ENCODE measurements at places on chromosomes 13 and 19. TPM values are rescaled to one million over a fixed set of nuclear protein-coding genes. Genes with fewer than 3 reads are reported as not detected.

GRCh38 chr13:112918266-112918665 is 50.7 kb upstream of the MCF2L start:
- DNase-seq, result no peak

- no peak for DNase-seq
Measured at GRCh38 chr19:40672573-40673299, 17.7 kb downstream of the NUMBL start.

GRCh38 chr13:22801402-22802003 is 379.3 kb upstream of the SGCG start:
- DNase-seq, result no peak

DNA sequence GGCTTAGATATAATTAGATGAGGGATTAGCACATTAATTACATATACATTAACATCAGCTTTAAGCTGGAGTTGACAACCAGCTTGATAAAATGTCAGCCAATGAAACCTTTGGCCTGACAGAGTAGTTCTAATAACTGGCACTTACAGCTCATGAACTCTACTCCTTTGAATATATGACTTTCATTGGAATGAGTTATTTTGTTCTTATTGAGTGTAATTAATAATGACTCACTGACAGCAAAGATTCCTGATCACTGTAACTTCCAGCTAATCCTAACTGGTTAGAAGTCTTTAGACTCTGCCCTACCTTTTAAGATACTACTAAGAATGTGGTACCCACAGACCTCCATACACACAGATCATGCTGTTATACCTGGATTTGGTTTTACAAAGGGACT is 41.0 kb downstream of the EFNB2 start:
- DNase-seq, result no peak

- peak; percentile 87 for DNase-seq
Measured at GRCh38 chr13:95099541-95099940, 201.7 kb downstream of the ABCC4 start.

DNA sequence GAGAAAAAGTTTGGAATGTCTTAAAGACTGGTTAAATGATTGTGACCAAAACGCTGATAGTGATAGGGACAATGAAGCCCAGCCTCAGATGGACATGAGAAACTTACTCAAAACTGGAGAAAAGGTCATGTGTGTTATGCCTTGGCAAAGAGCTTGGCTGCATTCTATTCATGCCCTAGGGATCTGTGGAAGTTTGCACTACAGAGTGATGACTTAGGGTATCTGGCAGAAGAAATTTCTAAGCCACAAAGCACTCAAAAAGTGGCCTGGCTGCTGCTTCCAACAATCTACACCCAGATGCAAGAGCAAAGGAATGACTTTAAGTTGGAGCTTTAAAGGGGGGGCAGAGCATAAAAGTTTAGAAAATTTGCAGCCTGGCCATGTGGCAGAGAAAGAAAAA is 521.3 kb downstream of the UQCRFS1 start:
- no peak for DNase-seq

DNA sequence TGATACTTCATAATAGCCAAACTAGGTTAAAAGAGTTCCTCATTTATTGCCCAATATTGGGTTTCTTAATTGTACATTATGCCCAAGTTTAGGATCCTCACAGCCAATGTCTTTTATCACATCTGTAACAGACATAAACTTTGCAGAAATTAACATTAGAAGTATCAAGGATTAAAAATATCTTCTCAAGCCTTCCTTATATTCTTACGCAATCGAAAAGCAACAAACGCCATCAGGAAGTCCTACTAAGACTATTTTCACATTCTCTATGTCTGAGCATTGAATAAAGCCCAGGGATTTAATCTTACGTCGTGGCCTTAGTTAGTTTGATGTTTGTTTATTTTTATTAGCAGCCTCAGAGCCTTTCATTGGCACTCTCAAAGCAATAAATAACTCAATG is 1660.4 kb upstream of the MIR17HG start:
- no peak for DNase-seq

GRCh38 chr13:75946536-75947284 is 310.6 kb downstream of the LMO7 start:
- no peak for DNase-seq

GRCh38 chr19:28823338-28823961 is 389.5 kb downstream of the UQCRFS1 start:
- DNase-seq, result peak; percentile 23

- no peak for DNase-seq
Measured at GRCh38 chr13:40317980-40318327, 348.5 kb downstream of the FOXO1 start.

- DNase-seq, result no peak
Measured at GRCh38 chr13:43876366-43876765, 3.2 kb downstream of the CCDC122 start.

DNA sequence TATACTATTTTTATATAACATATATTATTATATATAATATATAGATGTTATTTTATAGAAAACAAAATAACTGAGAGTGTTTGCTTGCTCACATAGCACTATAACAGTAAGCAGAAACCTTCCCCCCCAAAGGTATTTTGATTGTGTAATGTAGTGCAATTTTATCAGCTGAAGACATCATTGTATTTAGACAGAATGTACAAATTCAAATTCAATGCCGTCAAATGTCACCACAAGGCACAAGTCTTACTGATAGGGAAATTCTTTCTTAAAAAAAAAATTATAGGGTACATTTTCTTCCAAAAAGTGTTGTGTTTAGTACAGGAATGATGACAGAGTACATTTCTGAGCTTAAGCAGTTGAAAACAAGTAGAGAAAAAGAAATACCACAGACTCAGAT is 1147.1 kb upstream of the SPRY2 start:
- DNase-seq, result no peak

DNA sequence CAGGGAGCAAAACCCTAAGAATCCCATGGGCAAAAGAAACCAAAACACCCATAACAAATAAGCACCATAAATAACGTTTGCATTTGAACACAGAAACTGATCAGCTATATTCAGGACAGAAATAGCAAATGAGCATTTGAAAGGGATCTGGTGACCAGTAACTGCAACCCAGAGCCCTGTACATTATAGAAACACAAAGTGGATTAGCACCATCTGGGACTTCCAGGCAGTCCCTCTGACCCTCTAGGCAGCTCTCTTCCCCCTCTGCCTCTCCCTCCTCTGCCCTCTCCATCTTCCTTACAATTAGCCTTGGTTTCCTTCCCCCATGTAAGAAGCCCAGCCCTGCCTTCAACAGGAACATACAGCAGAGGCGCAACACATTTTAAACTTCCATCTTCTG is 215.0 kb downstream of the DCLK1 start:
- DNase-seq, result no peak

- peak; percentile 1 for DNase-seq
Measured at GRCh38 chr13:62320129-62321108, 904.8 kb upstream of the PCDH20 start.

DNA sequence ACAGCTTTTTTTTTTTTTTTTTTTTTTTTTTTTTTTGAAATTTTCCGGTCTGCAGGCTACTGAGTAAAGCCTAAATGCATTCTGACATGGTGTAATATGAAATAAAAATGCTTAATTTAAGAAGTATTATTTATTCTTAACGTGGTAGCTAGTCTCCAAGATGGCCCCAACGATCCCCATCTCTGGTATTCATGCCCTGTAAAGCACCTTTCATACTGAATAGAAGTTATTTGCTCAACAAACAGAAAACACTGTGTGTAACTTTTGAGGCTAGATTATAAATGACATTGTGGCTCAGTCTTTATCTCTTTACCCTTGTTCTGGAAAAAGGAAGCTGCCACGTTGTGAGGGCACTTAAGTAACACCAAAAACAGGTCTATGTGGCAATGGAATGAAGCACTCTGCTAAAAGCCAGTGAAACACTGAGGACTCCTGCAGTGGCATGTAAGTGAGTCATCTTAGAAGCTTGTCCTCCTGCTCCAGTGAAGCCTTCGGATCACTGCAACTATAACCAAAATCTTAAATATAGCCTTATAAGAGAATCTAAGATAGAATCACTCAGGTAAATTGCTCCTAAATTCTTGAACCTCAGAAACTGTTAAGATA is 128.7 kb downstream of the UGGT2 start:
- DNase-seq, result peak; percentile 37

- peak; percentile 15 for DNase-seq
Measured at GRCh38 chr13:32669030-32669646, 82.9 kb downstream of the PDS5B start.

DNA sequence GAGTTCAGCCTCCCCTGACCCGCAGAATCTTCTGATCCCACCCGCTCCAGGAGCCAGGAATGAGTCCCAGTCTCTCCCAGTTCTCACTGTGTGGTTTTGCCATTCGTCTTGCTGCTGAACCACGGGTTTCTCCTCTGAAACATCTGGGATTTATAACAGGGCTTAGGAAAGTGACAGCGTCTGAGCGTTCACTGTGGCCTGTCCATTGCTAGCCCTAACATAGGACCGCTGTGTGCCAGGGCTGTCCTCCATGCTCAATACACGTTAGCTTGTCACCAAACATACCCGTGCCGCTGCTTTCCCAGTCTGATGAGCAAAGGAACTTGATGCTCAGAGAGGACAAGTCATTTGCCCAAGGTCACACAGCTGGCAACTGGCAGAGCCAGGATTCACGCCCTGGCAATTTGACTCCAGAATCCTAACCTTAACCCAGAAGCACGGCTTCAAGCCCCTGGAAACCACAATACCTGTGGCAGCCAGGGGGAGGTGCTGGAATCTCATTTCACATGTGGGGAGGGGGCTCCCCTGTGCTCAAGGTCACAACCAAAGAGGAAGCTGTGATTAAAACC is 1.1 kb upstream of the APOE start:
- no peak for DNase-seq

- DNase-seq, result no peak
Measured at GRCh38 chr19:3285647-3286176, 61.3 kb downstream of the CELF5 start.

GRCh38 chr19:18894254-18895037 is 1.5 kb downstream of the CERS1 start:
- peak; percentile 48 for DNase-seq

DNA sequence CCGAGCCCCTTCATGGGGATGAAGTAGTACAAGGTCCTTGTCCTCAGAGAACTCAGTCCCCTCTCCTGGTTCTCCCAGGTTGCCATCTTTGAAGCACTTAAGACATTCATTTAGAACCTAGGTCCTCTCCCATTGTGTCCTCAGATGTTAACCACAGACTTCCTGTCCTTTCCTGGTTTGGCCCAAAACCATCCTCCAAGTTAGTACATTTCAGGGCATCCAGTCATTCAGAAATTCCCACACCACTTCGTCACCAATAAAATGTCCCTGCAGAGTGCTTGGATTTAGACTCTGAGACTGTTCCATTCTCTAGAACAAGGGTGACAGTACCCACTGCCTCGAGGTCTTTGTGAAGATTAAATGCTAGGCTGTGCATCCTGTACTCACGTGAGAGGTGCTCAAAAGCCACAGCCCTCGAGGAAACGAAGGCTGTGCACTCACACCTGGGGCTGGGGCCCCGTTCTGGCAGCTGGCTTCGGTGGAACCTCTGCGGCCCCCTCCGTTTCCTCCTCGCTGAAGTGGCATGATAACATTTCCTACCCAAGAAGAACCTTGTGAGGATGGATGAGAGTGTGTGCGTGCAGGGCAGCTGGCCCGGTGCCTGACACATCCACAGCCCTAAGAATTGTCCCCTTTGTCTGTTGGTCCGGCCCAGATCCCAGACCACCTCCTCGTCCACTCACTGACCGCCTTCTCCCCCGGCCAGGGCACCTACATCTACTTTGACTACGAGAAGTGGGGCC is 4.7 kb downstream of the LENG1 start:
- no peak for DNase-seq

DNA sequence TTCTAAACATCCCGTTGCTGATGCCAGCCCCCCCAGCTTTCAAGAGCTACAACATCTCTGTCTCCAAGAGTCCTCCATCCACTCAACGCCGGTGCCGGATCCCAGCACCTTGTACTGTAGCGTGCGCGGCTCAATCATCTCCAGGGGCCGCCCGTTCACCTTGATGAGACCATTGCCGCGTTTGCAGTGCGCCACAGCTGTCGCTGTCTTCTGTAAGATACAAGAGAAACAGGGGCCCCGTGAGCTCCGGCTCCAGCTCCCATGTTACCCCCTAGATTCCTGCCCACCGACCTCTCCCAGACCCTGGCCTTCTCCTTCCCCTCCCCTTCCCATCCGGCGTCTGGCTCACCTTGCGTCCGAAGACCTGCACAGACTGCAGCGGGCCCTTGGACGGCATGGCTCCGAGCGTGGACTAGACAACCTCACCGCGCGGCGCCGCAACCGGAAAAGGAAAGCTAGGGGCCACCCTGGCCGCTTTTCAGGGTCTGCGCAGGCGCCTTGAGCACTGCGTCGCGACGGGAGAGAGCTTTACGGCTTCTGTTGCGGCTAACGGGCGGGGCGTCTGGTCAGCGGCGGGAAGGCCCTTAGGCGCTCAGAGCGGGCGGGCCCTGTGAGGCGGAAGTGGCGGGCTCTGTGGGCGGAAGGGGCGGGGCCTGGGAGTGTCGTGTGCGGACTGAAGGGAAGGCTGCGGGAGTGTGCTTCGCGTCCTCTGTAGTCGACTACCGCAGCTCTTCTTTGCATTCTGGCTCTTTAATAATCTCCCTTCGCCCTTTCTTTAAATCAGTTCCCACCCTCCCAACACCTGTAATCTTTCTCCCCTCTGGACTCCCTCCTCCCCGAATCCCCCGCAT is at the start of gene RPS16:
Gene RPS16, minus strand, starts transcription at position 451 of the 851 bp plus-strand sequence. Its CDS starts 54 bp downstream, at position 397.
- DNase-seq, result peak; percentile 100

Gene C5AR1
- total RNA-seq, result not detected

Gene MBD3L3
- total RNA-seq, result not detected

Gene U2AF2
- 218 TPM for total RNA-seq

Gene RPS28
- 153 TPM for total RNA-seq

Gene RUBCNL
- total RNA-seq, result not detected

Gene TMEM86B
- total RNA-seq, result 0.95 TPM

Gene C19orf73
- 2.6 TPM for total RNA-seq

Gene CPB2
- total RNA-seq, result not detected

Gene NBEA
- 1.9 TPM for total RNA-seq

Gene ICAM4
- not detected for total RNA-seq

Gene NOTCH3
- 1.0 TPM for total RNA-seq

Gene RFPL4A
- 89.1 TPM for total RNA-seq

Gene SIGLECL1
- 0.06 TPM for total RNA-seq

All from Daoy (cell line).